Activated naive CD8-positive, alpha-beta T cell treated with anti-CD3 and anti-CD28 coated beads, Interleukin-2, amount 10 ng/mL, durations not matched to agents 7 days and 5 days (primary cell): ENCODE measurements at places on chromosomes 12 and 14. TPM values are rescaled to one million over a fixed set of nuclear protein-coding genes. Genes with fewer than 3 reads are reported as not detected.
A peak's percentile ranks its signal among the peaks of the same experiment; 100 is the strongest.

Gene LRRC43
- not detected for total RNA-seq

Gene GPR132
- 46.6 TPM for total RNA-seq

Gene RNASE11
- total RNA-seq = not detected

GRCh38 chr12:60279221-60279620, 683.4 kb downstream of the SLC16A7 start:
- no peak for DNase-seq
- no peaks in the 10 kb centered on the region for H3K27me3 ChIP-seq
- no peaks in the 10 kb centered on the region for H3K36me3 ChIP-seq
- no peak overlapping the region for H3K27ac ChIP-seq

- H3K4me3 ChIP-seq = no peak overlapping the region
- no peak for DNase-seq
- H3K27me3 ChIP-seq = no peaks in the 10 kb centered on the region
- peaks cover 5% of the 10 kb centered on the region for H3K4me1 ChIP-seq
- peaks cover 6% of the 10 kb centered on the region for H3K36me3 ChIP-seq
- H3K27ac ChIP-seq = no peak overlapping the region
These were observed 59.1 kb downstream of the DCAF5 start for GRCh38 chr14:69093631-69094421.

GRCh38 chr12:6603095-6603567, 4.0 kb downstream of the CHD4 start:
- no peaks in the 10 kb centered on the region for H3K27me3 ChIP-seq
- H3K27ac ChIP-seq = peak overlapping the region; percentile 69
- DNase-seq = no peak
- H3K36me3 ChIP-seq = peaks cover 51% of the 10 kb centered on the region

- no peak overlapping the region for H3K27ac ChIP-seq
- H3K4me1 ChIP-seq = peaks cover 8% of the 10 kb centered on the region
These were observed 26.2 kb downstream of the GPRC5A start for GRCh38 chr12:12917517-12917916.

DNA sequence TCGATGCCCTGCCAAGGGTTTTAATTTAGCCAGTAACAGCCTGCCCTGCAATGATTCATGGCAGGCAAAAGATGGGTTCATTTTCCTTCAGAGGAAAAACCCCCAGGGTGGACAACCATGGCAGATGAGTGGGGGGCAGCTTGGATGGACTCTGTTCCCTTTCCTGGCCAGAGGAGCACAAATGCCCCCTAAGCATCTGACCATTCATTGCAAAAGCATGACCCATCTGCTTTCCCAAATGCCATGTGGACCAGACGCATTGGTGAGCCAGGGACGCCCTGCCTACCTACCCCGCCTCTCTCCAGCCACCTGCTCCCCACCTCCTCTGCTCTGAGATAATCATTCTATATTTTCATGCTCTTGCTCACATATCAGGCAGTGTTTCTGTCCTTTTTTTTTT, 281.9 kb downstream of the DPF3 start:
- DNase-seq = no peak
- H3K36me3 ChIP-seq = no peaks in the 10 kb centered on the region
- no peak overlapping the region for H3K27ac ChIP-seq
- peaks cover 14% of the 10 kb centered on the region for H3K4me1 ChIP-seq

- H3K4me3 ChIP-seq = no peak overlapping the region
- DNase-seq = no peak
- H3K36me3 ChIP-seq = no peaks in the 10 kb centered on the region
- H3K27ac ChIP-seq = no peak overlapping the region
- H3K4me1 ChIP-seq = no peaks in the 10 kb centered on the region
- no peaks in the 10 kb centered on the region for H3K27me3 ChIP-seq
These were observed 219.3 kb upstream of the NOS1 start for GRCh38 chr12:117580718-117581062.

GRCh38 chr12:14207905-14208551, 157.5 kb upstream of the ATF7IP start:
- H3K36me3 ChIP-seq = no peaks in the 10 kb centered on the region
- H3K4me3 ChIP-seq = no peak overlapping the region
- H3K27me3 ChIP-seq = no peaks in the 10 kb centered on the region
- DNase-seq = no peak

DNA sequence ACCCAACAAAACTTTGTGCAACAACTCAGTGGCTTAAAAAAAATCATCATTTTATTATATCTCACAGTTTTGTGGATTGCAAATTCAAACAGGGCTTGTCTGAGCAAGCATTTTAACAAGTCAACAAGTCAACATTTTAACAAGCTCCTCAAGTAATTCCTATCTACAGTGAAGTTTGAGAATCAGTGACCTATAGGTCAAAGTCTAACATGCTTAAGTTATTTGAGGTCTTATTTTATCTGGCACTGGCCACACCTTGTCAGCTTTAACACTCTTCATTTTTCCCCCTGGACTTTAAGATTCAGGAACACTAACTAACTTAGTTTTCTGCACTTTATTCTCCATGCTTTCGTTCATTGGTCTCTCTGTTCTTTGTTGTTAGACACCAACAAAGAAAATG, 71.2 kb upstream of the PELI2 start:
- peaks cover 10% of the 10 kb centered on the region for H3K27me3 ChIP-seq
- DNase-seq = no peak
- no peak overlapping the region for H3K27ac ChIP-seq
- H3K4me3 ChIP-seq = no peak overlapping the region
- no peaks in the 10 kb centered on the region for H3K36me3 ChIP-seq
